ENCODE measurements at places on chromosomes 16 and 17.

- DNase-seq, result no peak
Measured at GRCh38 chr17:18257268-18257981, 1.1 kb downstream of the FLII start.

- DNase-seq, result no peak
Measured at GRCh38 chr16:11980136-11980844, 3.8 kb downstream of the SNX29 start.

GRCh38 chr16:88320947-88321634 lies 61.7 kb upstream of the ZNF469 start:
- no peak for DNase-seq

GRCh38 chr17:4304417-4305027 lies 40.7 kb upstream of the ANKFY1 start:
- DNase-seq, result peak; percentile 30

GRCh38 chr16:1870365-1871082 lies 1.4 kb downstream of the MEIOB start:
- no peak for DNase-seq

GRCh38 chr16:31063843-31064611 lies 10.0 kb downstream of the ZNF668 start:
- DNase-seq, result no peak

DNA sequence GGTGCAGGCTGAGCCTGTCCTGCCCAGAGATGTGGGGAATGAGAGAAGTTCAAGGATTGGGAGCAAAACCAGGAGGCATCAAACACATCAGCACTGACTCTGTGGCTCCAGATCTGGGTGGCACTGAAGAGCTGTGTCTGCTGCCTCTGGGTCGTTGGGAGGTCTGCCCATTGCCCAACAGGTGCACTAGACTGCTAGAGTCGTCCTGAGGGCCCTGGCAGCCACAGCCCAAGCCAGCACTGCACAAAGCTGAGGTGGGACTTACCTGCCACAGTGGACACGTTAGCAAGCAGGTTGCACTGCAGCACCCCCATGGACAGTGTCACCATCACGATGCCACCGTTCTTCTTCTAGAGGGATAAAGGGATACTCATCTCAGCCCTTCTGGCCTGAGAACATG lies 3.3 kb downstream of the DPEP3 start:
- DNase-seq, result no peak

DNA sequence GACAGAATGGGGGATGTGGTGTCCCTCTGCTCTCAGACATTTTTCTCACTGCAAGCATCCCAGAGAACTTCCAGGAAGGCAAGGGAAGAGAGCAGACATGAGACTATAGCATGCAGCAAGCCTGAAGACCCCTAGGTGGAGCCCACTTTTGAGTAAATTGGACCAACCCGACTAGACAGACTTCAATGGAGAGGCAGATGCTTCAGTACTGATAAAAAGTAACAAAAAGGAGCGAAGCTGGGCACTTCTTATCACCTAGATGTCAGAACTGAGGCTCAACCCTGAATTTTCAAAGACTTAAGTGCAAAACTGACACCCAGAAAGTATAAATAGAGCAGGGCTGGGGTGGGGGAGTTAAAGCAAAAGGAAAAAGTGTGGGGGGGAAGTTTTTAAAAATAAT lies 130.8 kb downstream of the PMP22 start:
- DNase-seq, result no peak

DNA sequence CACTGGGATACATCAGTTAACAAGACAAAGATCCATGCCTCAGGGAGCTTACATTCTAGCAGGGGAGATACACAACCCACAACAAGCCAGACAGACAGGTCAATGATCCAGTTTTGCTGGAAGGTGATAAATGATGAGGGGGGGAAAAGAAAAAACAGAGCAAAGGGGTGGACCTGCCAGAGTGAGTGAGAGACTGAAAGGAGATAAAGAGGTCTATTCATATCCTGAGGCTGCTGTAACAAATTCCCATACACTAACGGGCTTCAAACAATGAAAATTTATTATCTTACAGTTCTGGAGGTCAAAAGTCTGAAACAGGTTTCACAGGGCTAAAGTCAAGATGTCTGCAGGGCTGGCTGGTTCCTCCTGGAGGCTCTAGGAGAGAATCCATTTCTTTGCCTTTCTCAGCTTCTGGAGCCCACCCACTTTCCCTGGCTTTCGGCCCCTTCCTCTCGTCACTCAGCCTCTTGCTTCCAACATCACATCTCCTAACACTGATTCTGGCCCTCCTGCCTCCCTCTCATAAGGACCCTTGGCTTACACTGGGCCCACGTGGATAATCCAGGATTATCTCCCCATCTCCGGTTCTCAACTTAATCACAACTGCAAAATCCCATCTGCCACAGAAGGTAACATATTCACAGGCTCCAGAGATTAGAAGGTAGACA lies 81.5 kb downstream of the GAS7 start:
- no peak for DNase-seq

- no peak for DNase-seq
Measured at GRCh38 chr17:79341222-79341780, 266.7 kb downstream of the ENGASE start.

GRCh38 chr17:74923538-74924249 lies 379 bp upstream of the OTOP2 start:
- DNase-seq, result peak; percentile 73

- DNase-seq, result no peak
Measured at GRCh38 chr17:15431196-15431595, 36.2 kb downstream of the CDRT4 start.

GRCh38 chr17:43363926-43364285 lies 34.9 kb upstream of the ARL4D start:
- no peak for DNase-seq

DNA sequence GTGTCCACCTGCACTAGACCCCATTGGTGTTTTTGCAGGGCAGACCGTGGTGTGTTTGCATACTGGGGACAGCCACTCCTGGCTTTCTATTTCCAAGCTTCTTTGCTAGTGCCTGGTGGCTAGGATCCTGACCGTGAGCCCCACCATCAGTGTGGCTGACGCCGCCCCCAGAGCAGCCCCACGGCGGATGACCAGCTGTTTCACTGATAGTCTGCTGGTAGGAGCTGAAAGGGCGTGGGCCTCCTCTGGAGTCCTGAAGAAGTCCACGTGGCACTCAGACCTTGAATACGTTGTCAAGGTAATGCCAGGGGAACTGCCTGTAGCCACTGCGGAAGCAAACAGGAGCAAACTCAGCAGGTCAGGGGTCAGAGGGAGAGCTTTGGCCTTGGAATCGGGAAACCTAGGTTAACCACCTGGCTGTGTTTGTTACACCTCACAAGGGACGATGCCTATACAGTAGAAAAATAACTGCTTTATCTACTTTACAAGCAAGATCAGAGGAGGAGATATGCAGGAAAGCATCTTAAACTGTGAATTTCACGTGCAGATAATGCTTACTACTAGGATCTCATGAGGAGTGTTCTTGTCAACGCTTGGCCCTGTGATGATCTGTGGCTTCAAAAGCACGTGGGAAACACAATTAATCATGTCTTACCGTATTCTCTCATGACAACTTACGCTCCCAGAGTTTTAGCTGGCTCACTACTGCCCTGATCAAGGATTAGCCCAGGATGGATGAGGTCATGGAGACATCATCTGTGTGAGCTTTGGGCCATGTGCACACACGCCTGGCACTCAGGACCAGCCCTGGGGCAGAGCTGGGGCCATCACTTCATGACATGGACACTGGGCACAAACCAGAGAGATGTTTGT lies 30.3 kb downstream of the ALDH3A2 start:
- no peak for DNase-seq

- DNase-seq, result no peak
Measured at GRCh38 chr17:17166446-17166845, 39.7 kb downstream of the PLD6 start.

DNA sequence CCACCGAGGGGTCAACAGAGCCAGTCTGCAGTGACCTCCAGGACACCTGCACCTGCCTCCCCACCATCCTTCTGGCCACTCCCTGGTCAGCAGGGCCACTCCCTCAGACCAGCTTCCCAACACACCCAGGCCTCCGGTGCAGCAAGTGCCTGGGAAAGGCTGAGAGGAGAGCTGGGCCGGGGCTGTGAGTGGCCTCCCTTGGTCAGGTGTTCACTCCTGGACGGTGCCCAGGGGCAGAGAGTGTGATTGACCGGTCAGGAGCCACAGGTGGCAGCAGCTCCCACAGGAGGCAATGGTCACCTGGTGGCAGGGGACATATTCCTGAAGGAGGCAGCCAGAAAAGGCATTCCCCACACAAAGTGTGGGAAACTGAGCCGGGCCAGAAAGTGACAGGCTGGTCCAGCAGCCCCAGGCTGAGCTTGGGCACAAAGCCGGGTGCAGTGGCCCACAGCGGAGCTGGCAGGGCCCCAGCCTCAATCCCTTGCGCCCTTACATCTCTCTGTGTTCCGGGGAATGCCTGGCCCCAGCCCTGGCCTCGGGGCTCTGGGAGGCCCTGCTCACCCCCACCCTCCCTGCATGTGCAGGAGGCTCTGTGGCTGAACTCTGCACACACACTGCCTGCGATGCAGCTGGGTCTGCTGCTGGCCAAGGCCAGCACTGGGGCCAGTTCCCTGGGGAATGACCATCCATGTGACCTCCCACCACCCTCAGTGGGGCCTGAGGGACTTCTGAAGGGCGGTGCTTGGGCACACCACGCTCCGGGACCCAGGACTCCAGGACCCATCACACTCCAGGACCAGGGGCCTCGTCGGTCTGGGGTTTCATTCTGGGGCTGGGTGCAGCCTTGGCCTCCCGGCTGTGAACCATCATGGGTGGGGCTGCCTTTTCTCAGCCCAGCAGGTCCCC lies 1.2 kb upstream of the C17orf99 start:
- DNase-seq, result no peak

GRCh38 chr17:77188084-77189066 lies 47.6 kb downstream of the SEC14L1 start:
- DNase-seq, result no peak

DNA sequence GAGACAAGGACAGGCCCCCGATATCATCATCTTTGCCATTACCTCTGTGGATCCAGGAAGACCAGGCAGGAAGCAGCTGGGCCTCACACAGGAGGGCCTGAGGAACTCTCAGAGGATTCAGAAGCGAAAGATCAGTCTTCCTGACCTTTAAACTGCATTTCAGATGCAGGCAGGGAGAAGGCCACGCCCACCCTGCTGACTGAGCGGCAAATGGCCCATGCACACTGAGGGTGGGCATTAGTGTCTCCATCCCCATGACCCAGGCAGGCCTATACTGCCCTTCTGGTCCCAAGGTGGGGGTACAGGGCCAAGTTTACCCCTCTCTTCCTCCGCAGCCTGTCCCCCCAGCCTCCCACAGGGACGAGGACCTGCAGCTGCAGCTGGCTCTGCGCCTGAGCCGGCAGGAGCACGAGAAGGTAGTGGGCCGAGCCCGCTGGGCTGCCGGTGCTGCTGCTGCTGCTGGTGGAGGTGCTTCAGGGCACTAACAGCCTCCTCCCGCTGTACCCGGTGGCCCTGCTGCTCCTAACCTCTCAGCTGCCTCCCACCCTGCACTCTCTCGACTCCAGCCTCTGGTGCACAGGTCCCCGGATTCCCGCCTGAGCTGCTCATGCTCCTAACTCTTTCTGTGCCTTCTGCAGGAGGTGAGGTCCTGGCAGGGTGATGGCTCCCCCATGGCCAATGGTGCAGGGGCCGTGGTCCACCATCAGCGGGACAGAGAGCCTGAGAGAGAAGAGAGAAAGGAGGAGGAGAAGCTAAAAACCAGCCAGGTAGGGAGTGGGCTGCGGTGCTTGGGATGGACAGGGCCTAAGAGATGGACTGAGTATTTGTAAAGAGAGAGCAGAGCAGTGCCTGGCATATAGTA lies 6.2 kb downstream of the EPN3 start:
- no peak for DNase-seq

- DNase-seq, result no peak
Measured at GRCh38 chr16:64809876-64810629, 311.8 kb downstream of the CDH11 start.

DNA sequence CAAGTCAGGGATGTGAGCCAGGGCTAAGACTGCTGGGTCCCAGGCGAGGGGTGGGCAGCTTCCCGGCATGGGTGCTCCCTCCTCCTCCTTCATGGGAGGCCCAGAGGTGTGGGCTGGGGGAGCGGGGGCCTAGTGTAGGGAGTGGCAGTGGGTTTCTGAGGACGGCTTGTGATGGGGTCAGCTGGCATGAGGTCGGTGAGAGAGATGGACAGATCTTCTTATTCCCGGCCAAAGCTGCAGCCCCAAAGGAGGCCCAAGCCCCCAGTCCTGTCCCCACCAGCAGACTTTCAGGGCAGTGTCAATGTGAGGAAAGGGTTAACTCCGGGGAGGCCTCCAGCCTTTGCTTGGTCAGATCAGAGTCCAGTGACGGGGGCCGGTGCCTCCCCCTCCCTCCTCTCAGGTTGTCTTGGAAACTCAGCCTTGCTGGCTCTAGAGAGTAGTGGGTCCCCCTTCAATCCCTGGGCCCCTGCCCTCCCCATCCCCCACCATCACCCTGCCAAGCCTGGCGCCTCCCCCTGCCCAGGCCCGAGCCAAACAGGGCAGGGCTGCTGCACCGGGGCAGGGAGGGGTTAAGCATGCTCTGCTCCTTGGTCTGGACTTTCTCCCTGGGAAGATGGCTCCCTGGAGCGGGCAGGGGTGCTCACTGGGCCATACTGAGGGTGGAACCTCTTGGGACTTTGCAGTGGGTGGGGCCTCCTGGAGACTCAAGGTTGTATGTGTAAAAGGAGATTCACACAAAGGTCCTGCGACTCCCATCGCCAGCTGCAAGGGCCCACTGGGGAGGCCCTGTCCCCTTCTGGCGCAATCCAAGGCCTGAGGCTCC lies 12.4 kb downstream of the NAT9 start:
- DNase-seq, result no peak

GRCh38 chr17:63249256-63250004 lies 196.7 kb downstream of the CYB561 start:
- no peak for DNase-seq

GRCh38 chr17:30314474-30314873 lies 19.4 kb downstream of the TMIGD1 start:
- DNase-seq, result no peak

Data from stimulated activated naive CD8-positive, alpha-beta T cell treated with anti-CD3 and anti-CD28 coated beads, Interleukin-15, amount 100 ng/mL, for 72 hours (primary cell).